ENCODE measurements at places on chromosomes 4 and X. TPM values are rescaled to one million over a fixed set of nuclear protein-coding genes. Genes with fewer than 3 reads are reported as not detected.
A peak's percentile ranks its signal among the peaks of the same experiment; 100 is the strongest.

Gene ADH1B
- polyA plus RNA-seq: 10.2 TPM

DNA sequence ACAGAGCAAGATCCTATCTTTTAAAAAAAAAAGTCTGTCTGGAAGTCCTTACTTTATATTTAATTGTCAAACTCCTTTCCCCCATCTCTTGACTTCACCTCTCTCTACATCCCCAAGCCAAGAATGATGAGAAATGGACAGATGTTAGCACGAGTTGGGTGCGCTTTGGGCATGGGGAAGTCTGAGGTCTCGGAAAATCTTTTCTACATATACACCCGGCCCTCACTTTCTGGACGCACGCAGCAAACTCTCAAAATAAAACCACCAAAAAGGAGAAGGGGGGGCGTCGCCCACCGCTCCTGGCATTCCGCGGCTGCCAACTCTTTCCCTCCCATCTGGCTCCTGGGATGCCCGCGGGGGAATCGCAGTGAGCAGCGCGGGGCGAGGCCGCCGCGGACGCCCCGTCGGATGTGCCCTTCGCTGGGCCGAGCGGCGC, 756 bp downstream of the IGFBP7 start:
- DNase-seq: no peak

DNA sequence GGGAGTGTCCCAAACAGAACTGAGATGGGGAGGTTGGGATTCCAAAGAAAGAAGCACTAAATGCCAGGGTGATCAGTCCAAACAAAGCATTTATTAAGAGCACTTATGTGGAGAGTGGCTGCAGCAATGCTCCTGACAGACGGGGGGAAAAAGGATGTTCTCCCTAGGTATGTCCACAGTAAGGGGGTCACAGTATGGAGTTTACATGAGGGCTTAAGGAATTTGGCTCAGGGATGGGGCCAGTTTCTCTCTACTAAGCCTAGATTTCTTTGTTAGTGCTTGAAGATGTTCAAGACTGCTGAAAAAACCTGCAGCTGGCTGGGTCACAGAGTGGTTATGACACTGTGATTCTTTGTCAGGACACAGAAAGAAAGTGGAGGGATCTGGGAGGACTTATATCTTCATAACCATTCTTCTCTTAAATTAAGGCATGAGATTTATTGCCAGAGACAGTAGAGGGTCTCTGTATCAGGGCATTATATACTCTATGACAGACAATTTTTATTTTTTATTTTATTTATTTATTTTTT, 1468.0 kb downstream of the C4orf33 start:
- no peak for DNase-seq

DNA sequence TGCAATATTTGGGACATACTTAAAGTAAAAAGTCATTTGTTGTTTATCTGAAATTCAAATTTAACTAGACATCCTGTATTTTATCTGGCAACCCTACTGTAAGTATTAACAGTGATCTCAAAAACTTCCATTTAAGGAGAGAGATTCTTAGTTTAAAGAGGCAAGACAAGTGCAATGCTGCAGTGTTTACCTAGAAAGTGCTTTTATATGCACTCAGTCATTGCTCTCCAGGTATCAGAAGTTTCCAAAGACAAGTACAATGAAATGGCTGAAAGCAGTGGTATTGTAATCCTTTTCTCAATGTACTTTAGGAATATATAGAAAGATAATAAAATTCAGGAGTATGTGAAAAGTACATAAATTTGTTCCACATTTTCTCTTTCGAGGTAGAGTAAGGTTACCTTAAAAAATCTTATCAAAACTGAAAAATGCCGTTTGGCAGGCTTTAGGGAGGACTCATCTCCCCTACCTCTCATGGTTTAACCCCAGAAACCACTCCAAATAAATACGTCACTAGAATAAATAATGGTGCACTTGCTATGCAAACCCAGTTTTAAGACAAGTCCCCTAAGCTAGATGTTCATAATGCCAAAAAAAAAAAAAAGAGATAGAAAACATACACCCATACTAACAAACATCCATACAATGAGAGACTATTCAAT, 45.7 kb downstream of the ELF2 start:
- no peak for DNase-seq

- DNase-seq: no peak
These were observed 64.0 kb upstream of the WDR1 start for GRCh38 chr4:10180603-10180926.

GRCh38 chr4:7804756-7805385, 134.8 kb downstream of the AFAP1 start:
- no peak for DNase-seq

DNA sequence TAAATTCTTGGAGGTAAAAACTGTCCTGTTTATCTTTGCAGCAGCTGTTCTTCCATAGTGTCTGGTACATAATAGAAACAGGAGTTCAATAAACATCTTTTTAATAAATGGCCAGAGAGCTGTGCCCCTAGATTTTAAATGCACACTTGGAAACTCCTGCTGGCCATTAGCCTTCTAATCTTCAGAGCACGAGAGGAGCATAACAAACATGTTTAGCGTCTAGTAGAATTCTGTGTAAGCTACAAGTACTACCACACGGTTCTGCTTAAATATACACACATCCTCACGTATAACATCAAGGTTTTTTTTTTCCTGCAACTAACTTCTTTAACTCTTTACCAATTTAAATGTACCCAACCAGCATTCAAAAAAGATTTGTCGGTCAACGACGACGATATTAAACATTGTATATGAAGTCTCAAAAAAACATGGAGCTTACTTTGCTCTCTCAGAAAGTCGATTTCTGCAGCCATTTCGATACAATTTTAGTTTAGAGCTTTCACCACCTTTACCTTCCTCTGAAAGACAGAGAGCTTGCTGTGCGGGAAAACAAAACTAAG, 628 bp downstream of the SCLT1 start:
- peak; percentile 41 for DNase-seq

Gene FNIP2
- polyA plus RNA-seq: 12.7 TPM

Gene STAG2
- polyA plus RNA-seq: 64.5 TPM

DNA sequence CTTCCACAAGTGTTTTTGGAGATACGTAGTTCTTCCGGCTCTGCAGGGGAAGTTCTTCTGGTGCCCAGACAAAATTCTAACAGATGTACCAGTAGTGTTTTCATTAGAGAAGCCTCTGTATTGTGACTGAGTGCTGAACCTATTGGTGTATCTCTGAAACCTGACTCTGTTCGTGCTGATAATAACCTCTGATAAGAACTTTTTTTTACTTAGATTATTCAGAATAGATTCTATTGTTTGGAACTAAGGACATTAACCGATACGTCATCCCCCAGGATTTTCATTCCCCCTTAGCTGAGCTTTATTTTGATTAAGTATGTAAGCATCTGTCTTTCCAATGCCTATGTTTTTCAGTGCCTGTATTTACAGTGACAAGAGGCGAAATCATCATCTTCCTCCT, 362.9 kb downstream of the PDGFC start:
- DNase-seq: no peak

- DNase-seq: no peak
These were observed 44.1 kb upstream of the INTS6L start for GRCh38 chrX:135476378-135476777.

- no peak for DNase-seq
These were observed 756.4 kb upstream of the IGFBP7 start for GRCh38 chr4:57866468-57867171.

DNA sequence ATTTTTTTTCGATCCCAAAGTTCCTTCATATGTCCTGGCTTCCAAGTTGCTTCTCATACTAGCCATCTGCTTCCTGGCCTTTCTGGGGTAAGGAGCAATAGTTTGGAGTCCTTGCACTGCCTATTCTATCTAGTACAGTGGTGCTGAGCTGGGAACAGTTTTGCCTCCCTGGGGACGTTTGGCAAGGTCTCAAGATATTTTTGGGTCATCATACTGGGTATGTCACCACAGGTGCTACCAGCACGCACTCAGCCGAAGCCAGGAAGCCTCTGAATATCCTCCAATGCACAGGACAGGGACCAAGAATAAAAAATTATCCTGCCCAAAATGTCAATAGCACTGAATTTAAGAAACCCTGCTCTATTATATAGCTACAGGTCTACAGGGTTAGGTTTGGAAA, 35.4 kb upstream of the TMSB15B start:
- no peak for DNase-seq

DNA sequence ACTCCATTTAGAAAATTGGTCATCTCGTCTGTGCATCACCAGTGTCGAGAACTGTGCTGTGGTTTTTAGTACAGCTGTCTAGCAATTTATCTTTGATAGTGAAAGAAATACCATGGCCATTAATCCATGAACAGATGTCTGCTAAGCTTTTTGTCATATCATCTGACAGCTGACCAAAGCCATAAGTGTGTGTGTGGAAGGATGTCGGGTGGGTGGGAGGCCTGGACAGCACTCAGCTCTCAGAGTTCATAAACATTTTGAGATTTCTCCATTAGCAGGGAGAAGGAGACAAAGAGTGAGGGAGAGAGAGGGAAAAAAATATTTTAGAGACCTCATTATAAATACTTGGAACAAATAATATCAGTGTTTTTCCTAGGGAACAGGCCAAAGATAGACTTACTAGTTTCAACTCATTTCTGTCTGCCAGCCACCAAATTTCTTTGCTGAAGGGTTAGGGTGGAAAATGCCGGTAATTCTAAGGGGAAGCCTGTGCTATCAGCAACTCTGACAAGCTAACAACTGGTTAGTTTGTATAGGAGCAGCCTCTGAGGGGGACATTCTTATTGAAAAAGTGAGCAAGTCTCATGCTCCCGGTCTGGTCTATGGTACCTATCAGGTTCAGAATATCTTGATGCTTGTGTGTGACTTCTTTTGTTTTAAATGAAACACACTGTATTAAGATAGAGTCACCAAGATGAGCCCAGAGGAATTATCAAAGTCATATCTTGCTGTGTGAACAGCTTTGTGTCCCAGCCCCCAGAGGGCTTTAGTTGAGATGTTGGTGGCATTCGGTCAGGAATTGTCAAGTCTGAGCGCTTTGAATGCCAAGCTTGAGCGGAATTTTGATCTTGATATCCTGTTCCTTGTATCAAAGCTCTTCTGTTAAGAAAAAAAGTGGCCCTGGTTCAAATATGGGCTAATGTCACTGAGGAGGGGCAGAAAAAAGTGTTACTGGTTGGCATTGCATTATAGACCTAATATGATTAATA, 41.9 kb upstream of the PDLIM3 start:
- no peak for DNase-seq

DNA sequence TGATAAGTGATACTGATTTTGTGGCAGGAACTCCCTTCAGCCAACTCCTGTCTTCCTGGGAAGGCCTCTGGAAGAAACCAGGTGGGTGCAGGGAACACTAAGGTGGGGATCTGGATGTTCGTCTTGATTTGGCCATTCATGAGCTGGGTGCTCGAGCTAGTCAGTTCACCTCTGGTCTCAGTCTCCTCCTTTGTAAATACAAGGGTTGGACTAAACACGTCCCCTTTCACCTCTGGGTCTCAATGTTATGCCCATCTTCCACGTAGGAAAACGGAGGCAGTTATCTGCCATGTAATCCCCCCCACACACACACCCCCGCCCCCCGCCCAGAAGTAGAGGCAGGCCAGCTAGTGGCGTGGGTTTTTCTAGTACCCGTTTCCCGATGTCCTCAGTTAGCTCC, 4.1 kb upstream of the RS1 start:
- no peak for DNase-seq

Gene POLR2B
- 74.9 TPM for polyA plus RNA-seq

DNA sequence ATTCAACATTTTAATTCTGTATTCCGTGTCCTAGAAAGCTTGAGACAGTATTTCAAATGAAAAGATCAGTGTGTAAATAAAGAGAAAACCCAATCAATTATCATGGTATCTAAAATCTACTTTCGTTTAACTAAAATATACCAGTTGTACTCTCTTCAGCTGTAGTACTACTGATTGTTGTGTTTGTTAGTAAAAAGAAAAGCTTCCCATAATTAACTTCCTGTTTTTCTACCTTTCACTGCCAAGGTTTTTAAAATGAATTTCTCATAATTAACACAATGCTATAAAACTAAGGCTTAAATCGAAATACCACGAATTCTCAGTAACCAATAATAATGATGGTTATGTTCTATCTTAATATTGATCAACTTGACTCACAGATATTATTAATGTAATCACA, 37.4 kb downstream of the PPP3CA start:
- DNase-seq: no peak

DNA sequence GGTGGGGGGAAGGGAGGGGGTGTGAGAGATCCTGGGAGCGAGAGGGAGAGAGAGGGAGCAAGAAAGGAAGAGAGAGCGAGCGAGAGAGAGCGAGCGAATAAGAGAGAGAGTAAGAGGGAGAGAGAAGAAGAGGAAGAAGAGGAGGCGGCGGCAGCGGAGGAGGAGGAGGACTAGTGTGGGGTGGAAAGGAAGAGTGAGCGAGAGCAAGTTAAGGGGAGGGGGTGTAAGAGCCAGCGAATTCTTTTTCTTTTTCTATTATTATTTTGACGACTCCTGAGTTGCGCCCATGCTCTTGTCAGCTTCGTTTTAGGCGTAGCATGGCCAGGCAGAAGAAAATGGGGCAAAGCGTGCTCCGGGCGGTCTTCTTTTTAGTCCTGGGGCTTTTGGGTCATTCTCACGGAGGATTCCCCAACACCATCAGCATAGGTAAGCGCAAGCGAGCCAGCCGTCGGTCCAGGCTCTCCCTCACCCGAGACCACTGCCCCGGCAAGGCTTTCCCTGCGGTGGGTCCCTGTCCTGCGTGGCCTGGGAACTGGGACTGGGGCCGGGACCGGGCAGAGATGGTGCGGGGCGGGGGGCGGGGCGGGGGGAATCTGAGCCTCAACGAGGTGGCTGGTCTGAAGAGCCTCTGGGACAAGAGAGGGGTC, at the start of gene GRIA3:
Gene GRIA3 (plus strand): TSS at position 60 of the 647 bp plus-strand sequence. CDS start 258 bp downstream, at position 318.
- DNase-seq: peak; percentile 15

GRCh38 chr4:81470456-81471297, 1.0 kb downstream of the RASGEF1B start:
- DNase-seq: peak; percentile 55

Gene CSTF2
- polyA plus RNA-seq: 10.6 TPM

DNA sequence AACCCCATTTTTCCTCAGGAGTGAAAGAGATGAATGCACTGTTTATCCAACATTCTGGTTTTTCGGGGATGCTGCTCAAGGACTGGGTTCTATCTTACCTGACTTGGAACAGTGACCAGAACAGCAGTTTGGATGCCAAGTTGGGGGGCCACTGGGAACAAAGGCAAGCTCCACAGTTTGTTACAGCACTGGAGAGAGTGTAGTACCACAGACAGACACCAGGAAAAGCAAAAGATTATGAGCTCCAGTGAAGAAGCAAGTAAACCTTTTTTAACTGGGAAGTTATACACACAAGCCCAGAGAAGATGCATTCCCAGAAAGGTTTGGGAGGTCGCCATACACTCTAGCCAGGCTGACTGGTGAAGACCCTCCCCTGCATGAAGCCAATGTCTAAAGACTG, 13.6 kb downstream of the C4orf36 start:
- no peak for DNase-seq

Gene CFP
- 1.2 TPM for polyA plus RNA-seq

Gene NDST4
- polyA plus RNA-seq: 2.3 TPM

Gene ASB12
- 24.3 TPM for polyA plus RNA-seq

- DNase-seq: no peak
These were observed 77.3 kb upstream of the MSX1 start for GRCh38 chr4:4781936-4782707.

Gene TRIML2
- not detected for polyA plus RNA-seq

GRCh38 chrX:9345957-9346356, 118.9 kb upstream of the TBL1X start:
- no peak for DNase-seq

Gene MSX1
- 2.0 TPM for polyA plus RNA-seq

Measured in hindlimb muscle (tissue), 1 donor.